SW480 (cell line): ENCODE measurements at places on chromosomes 13 and 19.
A peak's percentile ranks its signal among the peaks of the same experiment; 100 is the strongest.

GRCh38 chr13:49524740-49525501 is 29.2 kb downstream of the PHF11 start:
- DNase-seq = peak; percentile 17

DNA sequence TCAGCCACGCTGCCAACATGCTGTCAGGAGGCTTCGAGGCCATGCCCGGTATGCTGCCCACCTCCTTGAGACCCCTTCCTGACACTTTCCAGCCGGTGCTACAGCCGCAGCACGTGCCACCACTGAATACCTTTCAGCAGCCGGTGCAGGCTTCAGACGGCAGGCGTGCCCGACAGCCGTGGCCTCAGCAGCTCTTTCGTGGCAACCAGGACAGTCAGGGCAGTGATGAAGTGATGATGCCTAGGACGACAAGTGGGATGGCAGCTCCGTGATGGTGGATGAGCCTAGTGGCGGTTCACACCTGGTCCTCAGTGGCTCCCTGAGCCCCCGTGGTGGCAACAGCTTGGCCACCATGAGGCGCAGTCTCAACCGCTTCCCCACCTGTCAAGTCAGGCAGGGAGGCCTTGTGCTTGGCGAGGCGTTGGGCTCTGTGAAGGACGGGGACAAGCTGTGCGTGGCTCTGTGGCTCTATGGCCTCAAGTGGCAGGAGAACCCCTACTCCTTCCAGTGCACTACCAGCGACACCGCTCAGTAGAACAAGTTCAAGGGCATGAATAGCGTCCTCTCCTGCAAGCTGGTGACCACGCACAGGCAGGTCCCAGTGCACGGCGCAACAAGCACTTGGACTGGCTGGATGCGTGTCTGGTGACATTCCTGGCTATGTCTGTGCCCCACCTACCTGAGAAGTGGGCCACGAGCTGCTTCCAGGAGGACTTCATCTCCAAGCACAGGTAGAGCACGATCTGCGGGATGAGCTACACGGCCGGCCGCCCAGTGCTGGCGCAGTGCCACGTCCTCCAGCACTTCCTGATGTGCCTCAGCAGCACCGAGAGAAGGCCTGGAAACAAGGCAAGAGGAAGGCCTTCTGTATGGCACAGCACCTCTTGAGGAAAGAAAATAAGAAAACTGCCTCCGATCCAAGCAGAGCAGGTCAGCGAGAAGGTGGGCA is 18.2 kb upstream of the ZNF14 start:
- no peak for DNase-seq

DNA sequence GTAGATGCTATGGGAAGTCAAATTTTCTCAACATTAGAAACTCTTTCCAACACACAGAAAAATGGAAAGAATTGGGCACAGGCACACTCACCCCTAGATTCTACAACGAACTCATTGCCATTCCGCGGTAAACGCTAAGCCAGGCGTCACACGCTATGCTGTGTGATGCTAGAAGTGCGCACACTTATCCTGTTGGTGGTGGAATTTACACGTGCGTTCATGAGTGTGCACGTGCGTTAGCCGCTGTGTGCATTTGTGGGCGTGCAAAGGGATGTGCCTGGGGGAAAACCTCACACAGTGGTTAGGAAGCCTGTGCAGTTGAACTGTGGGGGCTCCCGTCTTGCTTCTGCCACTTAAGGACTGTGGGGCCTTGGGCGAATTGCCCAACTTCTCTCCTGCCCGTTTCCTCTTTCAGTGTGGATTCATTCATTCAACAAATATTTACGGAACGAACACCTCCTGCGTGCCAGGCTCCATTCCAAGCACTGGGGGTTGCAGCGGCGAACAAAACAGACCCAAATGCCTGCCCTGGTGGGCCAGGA is 7.7 kb downstream of the NFILZ start:
- no peak for DNase-seq

DNA sequence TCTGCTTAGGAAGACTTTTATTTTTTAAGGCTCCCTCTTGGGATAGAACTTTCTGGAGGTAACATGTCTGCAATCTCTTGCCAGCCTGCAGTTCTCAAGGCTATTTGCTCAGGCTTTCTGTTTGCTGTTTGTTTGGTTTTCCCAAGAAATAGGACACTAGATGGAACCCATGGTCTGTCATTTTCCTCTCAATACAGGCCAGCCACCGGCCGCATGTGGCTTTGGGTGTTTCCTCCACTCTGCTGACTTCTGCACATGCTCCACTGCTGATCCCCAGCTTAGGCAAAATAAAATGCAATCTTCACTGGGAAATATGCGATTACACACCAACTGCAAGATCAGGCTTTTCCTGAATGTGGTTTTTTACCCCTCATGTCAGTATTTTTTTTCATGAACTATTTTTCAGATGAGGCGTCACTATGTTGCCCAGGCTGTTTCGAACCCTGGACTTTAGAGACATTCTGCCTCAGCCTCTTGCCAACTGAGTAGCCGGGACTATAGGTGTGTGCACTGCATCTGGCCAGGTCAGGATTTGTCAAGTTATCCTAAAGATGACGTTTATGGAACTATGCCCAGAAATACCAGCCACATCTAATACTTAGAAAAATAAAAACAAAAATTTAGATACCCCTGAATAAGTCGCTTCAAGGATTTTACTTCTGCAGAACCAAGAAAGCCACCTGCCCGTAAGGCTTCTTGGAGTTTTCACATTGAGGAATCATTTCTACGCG is 94.3 kb upstream of the PABPC3 start:
- peak; percentile 10 for DNase-seq

- DNase-seq = no peak
These were observed 479.1 kb downstream of the SUCLA2 start for GRCh38 chr13:47521890-47522487.

DNA sequence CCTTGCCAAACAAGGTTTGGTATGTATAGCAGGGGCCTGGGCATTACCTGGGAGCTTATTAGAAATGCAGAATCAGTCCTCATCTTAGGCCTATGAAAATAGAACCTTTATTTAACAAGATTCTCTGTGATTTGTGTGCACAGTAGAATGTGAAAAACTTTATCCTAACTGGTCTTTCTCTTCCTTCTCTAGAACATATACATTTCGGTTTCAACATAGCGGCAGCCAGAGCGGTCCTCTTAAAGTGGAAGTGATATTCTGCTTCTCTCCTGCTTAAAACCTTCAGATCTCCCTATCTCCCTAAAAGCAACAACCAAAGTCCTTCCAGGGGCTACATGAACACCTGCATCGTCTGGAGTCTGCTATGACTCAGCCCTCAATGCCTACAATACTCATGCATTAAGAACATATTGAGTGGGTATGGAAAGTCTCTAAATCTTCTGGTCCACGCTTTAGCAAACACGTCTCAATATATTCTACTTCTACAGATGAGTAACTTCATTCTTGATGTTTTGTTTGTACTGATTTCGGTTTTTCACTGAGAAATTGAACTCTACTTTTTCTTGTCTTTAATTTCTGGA is 84.5 kb downstream of the SPRY2 start:
- DNase-seq = no peak

GRCh38 chr13:97015661-97016350 is 21.5 kb upstream of the OXGR1 start:
- peak; percentile 74 for DNase-seq

GRCh38 chr19:31553112-31553845 is 204.0 kb upstream of the TSHZ3 start:
- DNase-seq = peak; percentile 70

DNA sequence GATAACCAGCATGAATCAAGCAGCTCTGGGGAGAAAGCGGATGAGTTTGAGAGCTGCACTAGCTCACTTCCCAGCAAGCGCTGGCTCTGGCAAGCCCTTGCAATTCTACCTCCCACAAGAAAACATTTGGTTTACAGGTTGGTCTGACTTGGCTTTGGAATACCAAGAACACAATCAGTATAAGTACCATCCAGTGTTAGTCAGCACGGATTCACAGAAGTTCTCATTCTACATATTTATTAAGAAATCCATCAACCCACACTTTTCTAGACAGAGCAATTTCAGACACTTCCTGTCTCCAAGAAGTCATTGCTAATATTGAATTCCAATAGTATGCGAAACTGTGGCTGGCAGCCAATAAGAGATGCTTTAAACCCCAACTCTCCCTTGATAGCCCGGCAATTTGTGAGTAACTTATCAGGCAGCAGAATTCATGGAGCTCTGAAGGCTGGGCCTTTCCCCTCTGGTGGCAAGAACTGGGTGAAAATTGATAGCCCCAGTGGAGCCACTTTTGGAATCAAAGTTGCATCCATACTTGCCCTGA is 59.4 kb upstream of the WASF3 start:
- no peak for DNase-seq

DNA sequence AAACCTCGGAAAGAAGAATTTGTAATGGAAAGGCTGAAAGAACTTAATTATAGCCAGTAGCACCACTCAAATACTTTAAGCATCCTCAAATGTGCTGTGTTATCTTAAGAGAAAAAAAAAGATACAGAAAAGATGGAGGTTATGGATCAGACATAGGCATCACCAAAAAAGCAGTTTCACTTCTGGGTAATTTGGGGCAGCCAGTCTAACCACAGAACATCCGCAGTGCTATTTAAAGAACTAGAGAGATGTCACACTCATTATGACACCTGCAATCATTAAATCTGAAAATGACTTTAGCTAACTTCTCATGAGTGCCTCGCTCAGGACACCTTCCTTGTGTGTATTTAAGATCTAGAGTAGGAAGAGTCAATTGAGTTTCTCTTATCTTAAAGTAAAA is 211.8 kb downstream of the RBM26 start:
- DNase-seq = no peak

DNA sequence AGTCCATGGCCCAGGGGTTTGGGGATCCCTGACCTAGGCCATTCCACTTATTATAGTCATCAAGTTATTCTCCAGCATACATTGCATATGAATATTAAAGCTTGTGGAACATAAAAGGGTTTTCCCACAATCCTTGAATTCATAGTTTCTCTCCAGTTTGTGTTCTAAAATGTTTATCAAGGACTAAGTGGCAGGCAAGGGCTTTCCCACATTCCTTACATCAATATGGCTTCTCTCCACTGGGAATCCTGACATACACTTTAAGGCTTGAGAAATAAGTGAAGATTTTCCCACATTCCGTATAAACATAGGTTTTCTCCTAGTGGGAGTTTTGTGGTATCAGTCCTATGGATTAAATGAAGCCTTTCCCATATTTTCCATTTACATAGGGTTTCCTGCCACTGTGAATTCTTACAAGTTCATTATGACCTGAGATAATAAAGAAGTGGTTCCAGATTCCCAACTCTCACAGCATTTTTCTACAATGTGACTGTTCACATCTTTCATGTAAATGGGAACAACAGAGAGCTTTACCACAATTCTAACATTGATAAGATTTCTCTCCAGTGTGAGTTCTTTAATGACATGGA is 14.5 kb downstream of the ZNF426 start:
- DNase-seq = no peak

- no peak for DNase-seq
These were observed 256.1 kb upstream of the MAB21L1 start for GRCh38 chr13:35732565-35732964.
